ENCODE measurements at places on chromosomes 12 and 14.

DNA sequence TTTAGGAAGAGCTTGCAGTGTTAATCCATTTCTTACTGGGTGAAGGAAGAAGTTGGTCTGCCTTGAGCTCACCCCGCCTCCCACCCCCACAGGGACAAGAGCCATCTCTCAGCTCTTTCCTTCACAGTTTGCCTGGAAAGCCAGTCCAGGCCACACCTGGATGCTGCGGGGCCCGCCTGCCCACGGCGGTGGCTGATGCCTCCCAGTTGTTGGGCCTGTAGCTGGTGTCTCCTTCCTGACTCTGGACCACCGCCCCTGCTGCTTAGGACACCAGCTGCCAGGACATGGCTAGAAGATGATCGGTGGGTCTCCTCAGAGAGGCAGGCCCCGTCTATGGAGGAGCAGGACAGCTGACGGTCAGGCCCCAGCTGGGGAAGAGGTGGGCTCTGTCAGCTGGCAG lies 92.9 kb downstream of the TESC start:
- DNase-seq, result no peak

DNA sequence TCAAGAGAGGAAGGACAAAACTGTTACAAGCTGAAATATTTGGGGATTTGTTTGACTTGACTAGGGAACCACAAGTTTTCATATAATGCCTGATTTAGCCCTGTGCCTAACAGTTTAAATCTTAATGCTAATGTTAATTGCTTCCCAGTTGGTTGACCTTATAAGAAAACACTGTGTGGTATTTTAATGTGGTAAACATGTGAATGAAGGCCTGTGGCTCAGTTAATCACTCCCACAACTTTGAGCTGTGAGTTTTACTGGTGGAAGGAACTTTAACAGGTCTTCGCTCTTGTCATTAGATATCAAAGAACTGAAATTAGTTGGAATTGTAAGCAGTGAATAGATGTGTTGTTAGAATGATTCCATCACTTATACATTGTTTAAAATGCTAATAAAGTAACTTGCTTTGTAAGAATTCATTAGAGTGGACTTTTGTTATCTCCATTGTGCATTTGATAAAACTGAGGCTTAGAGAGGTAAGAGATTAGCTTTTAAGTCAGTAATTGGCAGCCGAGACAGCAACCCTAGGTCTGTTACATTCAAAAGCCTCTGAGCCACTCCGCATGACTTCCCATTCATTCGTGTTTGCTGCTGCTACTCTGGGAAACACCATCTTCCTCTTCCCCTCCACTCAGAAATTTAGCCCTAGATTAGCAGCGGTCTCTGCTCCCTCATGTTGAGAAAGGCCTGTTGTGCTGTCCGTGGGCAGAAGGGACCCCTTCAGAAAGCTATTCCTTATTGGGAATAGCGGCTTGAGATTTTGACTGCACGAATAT lies 1.0 kb upstream of the TBK1 start:
- DNase-seq, result no peak

DNA sequence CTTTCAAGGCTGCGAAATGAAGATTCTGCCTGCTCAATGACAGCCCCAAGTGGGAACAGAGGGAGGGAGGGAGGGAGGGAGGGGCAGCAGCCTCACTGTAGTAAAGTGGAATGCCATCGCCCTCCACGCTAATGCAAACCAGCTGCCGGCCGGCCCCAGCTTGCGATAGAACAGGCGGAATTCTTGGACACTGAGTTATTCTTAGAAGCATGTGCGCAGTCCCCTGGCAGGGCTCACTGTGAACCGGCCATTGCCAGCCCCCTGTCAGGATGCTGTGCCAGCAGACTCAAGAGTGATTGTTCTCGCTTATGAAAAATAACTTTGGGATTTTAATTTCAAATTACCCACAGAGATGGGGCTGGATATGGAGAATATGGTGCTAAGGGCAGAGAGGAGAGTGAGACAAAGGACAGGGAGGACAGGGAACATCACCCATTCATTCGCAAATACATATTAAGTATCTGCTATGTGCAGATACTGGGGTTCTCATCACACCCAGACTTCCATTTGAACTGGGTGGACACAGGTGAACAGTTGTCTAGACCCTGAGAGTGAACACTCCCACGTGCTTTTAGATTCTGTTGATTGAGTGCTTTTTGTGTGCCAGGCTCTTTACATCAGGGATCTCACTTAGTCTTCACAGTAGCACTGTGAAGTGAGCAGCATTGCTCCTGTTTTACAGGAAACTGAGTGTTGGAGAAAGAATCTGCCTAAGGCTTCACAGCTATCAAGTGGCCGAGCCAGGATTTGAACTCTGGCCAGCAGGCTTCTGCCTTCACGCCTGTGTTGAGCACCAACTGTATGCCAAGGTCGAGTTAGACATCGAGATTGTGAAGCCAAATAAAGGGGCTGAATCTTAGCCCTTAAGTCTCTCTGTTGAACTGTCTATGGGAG lies 192.9 kb downstream of the C12orf75 start:
- DNase-seq, result no peak

DNA sequence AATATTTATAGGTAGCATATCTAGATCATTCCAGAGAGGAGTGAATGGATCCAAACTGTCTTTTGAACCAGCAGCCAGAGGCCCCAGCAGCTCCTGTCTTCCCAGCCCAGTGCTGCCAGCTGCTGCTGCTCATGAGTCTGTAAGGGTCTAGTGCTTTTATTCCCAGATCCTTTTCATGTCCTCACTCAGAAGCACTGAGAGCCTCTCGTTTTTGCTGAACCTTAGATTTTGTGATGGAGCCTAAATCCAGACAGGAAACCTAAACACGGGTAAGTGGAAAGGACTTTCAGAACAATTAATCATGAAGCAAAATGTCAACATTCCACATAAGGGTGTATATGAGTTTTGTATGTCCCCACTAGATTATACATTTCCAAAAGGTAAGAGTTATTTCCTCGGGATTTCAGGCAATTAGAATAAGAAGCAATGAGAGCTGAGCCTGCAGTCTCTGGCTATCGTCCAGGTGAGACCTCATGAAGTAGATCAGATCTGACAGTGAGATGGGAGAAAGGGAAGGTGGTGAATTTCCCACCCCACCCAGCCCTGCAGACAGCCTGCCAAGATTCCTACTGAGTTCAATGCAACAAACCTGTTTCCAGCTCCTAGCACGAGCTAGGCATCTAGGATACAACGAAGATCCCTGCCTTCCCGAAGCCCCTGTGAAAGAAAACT lies 84.4 kb downstream of the NINJ2 start:
- DNase-seq, result no peak

DNA sequence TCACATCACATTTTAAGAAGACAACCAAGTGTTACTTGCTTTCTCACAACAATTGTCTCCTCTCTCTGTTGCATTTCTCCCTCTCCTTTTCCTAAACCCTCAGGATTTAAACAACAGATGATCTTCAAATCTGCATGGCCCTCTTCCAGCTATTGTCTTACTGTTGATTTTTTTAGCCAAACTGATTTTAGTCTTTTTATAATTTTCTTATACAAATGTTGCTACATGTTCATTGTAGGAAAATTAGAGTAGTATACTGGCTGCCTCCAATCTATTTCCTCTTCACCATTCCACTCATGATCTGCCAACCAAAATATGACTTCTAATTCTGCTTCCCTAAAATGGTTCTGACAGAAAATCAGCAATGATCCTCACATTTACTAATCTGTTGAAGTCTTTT lies 1.4 kb upstream of the KERA start:
- DNase-seq, result no peak

GRCh38 chr12:90897986-90898385 lies 57.0 kb downstream of the CCER1 start:
- DNase-seq, result no peak

- no peak for DNase-seq
Measured at GRCh38 chr12:131939007-131939406, 9.9 kb downstream of the PUS1 start.

- DNase-seq, result no peak
Measured at GRCh38 chr12:6340032-6340638, 1.7 kb downstream of the TNFRSF1A start.

DNA sequence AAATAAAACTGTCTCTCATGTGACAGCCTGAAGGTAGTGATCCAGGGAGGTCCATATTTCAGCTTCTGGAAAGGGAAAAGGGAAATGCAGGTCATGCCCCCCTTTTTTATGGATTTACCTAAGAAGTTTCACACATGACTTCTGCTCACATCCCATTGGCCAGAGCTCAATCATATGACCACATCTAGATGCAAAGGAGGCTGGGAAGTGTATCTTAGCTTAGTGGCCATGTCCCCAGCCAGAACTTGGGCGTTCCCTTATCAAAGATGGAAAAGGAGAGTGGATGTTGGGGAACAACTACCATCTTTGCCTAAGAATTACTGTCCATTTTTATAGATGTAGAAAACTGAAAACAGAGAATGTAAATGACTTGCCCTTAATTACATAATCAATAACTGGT lies 26.5 kb upstream of the CRADD start:
- no peak for DNase-seq

DNA sequence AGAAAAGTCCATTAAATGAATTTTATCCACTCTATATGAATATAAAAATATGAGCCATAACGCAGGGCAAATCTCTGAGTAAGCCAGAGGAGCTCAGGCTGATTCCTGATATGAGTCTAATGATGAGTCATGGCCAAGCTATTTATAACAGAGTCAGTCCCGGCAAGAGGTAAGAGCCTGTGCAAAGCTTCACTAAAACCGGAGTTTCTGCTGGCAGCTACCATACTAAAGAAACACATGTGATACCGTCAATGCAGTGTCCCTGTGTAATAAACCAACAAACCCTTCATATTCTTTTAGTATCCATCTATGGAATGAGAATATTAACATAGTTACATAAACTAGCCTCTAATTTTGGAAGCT lies 319.4 kb downstream of the KCNC2 start:
- DNase-seq, result peak; percentile 59

DNA sequence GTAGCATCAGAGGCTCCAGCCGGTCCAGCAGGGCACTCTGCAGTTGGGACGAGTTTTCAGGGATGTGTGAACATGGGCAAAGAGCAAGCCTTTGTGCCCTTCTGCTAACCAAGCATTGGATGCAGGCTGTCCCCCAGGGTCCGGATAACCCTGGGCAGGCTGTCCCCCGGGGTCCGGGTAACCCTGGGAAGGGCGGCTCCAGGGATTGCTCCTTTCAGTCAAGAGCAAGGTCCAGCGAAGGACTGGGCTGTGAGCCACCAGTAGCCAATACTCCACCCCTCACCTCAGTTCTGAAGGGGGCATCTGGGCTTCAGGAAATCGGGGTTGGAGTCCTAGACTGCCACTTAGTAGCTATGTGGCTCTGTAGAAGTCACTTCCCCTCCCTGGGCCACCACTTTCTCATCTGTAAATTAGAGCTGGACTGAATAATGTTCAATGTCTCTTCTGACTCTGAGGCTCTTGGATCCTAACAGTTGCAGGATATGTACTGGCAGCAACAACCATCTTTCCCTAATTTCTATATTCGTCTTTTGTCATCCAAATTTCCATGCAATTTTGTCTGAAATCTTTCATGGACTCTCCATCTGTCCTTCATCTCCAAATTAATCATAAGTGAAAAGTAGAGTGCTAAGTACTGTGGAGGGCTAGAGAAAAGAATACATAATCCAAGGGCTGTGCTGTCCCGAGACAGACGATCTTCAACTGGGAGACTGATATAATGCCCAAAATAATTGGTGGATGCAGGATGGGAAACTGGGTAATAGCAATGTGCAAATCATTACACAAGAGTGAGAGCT lies 137.4 kb upstream of the NTF3 start:
- no peak for DNase-seq

- no peak for DNase-seq
Measured at GRCh38 chr12:94678379-94678778, 28.0 kb upstream of the TMCC3 start.

DNA sequence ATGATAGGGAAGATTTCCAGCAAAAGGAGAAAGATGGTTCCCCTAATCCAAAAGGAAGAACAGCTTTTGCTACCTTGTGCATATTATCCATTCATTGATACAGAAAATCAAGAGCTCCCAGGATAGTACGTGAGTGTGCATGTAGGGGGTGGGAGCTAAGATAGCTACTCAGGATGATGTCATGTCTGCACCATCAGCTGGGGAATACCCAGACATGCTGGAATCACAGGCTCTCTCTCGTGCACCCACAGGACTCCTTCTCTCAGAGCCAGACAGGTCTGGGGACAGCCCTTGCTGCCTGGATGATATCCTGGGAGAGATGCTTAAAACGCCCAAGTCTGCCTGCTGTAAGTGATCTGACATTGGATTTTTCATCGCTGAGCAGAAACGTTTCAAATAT lies 38.9 kb downstream of the FOXN3 start:
- DNase-seq, result no peak

- no peak for DNase-seq
Measured at GRCh38 chr12:132188916-132189325, 44.7 kb downstream of the NOC4L start.

DNA sequence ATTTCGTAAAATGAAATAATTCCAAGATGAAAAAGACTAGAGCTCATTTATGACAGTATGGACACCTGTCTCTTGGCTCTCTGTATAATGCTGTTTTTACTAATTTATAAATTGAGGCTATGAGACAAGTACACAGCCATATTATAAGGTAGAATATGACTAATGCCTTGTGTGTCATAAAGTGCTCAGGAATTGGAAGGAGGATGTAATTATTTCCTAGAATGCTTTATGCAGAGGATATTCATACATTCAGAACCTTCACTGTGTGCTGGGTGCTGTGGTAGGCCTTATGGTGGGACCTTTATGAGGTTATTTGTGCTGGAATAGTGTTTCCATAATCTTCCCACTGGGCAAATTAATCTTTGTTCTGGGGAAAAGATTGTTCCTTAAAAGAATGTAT lies 13.3 kb downstream of the PCNX1 start:
- DNase-seq, result no peak

DNA sequence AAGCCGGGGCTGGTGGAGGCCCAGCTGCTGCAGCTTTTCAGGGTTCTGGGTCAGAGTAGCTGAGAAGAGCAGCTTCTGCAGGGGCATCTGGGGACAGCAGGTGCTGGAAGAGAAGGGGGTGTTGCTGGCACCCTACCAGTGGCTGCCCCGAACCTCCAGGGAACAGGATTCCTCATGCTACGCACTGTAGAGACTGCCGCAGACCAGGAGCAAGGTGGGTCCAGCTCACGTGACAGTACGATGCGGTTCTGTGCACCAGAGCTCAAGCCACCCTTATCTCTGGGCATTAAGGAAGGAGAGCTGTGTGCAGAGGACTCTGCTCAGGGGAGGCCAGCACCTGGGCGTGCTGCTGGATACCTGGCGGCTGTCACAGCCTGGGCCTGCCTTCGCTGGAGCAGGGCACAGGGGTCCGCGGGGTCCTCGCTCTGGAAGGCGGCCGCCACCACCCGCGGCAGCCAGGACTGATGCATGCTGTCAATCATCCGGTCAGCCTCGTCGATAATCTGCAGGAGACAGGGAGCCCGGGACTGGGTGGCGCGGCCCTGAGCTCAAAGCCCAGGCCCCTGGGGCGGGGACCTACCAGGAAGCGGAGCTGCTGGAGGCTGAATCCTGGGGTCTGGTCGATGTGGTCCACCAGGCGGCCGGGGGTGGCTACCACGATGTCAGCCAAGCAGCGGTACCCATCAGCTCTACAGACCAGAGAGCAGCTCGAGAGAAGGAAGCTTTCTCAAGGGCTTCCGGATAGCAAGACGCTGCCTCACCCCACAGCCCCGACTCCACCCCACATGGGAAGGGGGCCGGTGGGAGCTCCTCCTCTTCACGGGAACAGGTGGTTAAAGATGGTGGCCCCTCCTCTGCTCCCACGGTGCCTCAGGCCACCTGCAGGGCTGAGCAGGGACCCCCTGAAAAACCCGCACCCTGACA lies 2.9 kb downstream of the DDX51 start:
- DNase-seq, result no peak

GRCh38 chr14:50257732-50258131 lies 26.4 kb upstream of the SOS2 start:
- DNase-seq, result no peak

GRCh38 chr14:50961605-50962221 lies 17.4 kb upstream of the PYGL start:
- peak; percentile 62 for DNase-seq

- DNase-seq, result no peak
Measured at GRCh38 chr14:28247491-28247890, 519.1 kb upstream of the FOXG1 start.
